ENCODE measurements at places on chromosomes 4 and X.

DNA sequence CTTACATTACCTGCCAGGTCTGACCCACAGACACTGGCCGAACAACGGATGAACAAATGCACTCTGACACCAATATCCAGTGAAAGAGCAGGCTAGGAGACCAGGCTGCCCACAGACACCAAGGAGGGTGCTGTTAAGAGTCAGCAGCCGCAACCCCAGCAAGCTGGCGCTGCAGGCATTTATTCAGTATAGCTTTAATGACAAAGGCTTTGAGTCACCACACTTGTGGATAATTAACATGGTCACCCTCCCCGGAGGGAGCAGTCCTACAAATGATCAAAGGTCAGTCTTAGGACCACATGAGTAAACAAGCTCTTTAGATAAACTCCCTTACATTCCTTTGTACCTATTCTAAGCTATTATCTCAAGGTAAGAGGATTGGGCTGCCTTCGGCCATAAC, 368.5 kb upstream of the GRID2 start:
- no peak for DNase-seq

GRCh38 chr4:13331827-13332226, 152.3 kb downstream of the RAB28 start:
- no peak for DNase-seq

- peak; percentile 89 for DNase-seq
Observed at GRCh38 chr4:184514121-184514988, 40.0 kb upstream of the IRF2 start.

DNA sequence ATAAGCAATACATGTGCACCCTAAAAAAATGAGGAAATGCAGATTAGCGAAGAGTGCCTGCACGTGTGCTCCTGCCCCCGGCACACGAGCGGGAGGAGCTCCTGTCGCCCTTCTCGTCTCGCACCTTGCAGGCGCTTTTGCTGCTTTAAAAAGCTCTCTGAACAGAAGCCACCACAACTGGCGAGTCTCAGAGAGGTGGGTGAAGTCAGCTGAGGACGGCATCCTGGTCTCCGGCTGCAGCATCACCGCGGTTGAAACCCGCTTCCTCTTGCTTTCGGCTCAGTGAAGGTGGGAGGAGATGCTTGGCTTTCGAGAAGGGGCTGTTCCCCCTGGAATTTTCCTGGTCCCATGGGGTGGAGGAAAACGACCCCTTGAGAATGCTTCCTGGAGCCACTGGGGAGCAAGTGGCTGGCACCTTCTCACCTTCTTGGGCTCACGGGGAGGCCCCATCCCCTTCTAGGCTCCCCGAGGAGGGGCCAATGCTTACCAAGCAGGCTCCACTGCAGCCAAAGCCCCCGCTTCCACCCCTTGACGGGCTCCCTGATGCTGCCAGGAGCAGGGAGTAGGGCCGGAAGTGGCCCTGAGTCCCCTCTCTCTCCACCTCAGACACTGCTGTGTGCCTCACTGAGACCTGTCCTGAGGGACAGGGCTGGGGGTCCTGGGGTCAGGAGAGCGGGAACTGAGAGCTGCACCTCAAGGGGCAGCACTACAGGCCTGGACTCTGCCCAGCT, 29.2 kb upstream of the MXD4 start:
- DNase-seq, result no peak

- DNase-seq, result no peak
Observed at GRCh38 chrX:42459735-42460134, 318.2 kb downstream of the PPP1R2C start.
